Body of pancreas (tissue), 4 donors: ENCODE measurements at places on chromosomes 11 and 22. TPM values are rescaled to one million over a fixed set of nuclear protein-coding genes. Genes with fewer than 3 reads are reported as not detected.

- H3K4me3 ChIP-seq, result no peak overlapping the region
- no peak overlapping the region for H3K27ac ChIP-seq
- H3K4me1 ChIP-seq, result no peaks in the 10 kb centered on the region
- H3K27me3 ChIP-seq, result no peaks in the 10 kb centered on the region
- no peaks in the 10 kb centered on the region for H3K36me3 ChIP-seq
- DNase-seq, result no peak
Observed at GRCh38 chr11:104594228-104594958, 303.9 kb downstream of the CASP12 start.

DNA sequence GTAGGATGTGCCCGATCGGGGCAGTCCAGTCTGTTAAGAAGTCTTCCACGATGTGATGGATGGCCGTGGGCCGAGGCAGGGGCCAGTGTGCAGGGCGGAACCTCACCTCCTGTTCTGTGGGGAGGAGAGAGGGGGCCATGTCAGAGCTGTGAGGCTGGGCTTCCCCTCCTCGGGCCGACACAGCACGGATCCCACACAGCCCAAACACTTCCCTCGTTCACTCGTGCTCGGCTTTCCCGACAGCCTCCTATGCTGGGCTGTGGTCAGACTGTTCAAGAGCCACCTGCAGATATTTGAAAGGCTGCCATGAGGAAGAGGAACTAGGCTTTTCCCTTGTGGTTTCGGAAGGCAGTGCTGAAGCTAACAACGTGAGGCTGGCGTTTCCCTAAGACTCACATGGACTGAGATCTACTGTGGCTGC lies 12.3 kb upstream of the TXN2 start:
- H3K27ac ChIP-seq, result no peak overlapping the region
- H3K4me1 ChIP-seq, result no peaks in the 10 kb centered on the region
- no peak for DNase-seq
- H3K4me3 ChIP-seq, result no peak overlapping the region

Gene PTPRJ
- 10.9 TPM for total RNA-seq

DNA sequence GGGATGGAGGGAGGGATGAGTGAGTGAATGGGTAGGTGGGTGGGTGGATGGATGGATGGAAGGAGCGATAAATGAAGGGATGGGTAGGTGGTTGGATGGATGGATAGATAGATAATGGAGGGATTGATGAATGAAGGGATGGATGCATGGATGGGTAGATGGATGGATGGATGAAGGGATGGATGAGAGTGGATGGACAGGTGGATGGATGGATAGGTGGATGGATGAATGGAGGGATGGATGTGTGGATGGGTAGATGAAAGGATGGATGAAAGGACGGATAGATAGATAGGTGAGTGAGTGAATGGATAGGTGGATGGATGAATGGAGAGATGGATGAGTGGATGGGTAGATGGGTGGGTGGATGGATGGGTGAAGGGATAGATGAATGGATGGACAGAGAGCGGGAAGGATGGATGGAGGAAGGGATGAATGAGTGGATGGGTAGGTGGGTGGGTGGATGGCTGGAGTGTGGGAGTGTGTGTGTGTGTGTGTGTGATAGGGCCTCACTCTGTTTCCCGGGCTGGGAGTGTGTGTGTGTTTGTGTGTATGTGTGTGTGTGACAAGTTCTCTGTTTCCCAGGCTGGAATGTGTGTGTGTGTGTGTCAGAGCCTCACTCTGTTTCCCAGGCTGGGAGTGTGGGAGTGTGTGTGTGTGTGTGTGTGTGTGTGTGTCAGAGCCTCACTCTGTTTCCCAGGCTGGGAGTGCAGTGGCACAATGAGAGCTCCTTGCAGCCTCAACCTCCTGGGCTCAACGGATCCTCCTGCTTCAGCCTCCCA lies 2.1 kb upstream of the PRR33 start:
- no peak overlapping the region for H3K27ac ChIP-seq
- H3K27me3 ChIP-seq, result no peaks in the 10 kb centered on the region
- H3K4me1 ChIP-seq, result peaks cover 1% of the 10 kb centered on the region
- no peaks in the 10 kb centered on the region for H3K36me3 ChIP-seq

DNA sequence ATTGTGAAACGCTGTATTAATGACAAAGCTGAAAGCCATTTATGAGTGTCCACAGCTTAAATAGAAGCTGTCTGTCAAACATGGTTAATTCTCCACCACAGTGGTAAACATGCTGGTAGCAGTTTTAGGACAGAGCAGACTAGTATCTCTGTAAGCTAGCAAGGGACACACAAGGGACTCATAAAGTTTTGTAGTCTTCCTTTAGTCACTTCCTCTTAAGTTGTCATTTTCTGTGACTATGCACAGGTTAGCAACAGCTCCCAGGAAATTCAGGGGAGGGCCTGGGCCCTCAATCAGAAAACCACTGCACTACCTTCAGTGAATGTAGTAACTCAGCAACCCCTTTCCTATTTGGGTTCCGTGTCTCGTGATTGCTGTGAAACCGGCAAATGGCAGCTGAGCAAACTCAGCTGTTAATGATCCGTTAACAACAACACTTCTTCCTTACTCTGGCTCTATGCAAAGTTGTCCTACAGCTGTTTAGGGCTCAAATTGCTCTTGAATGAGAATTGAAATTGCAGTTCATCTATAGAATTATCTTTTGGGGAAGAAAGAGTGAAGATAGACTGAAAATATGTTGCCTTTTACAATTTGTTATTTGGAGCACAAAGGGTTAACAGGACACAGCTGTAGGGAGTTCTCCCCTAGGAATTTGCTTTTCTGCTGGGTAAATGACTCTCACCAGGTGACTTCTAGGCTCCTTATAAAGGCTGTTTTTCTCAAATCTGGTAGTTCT lies at the start of gene MMP26:
MMP26 (plus strand) TSS at position 731 of the 736 bp plus-strand sequence.
- no peaks in the 10 kb centered on the region for H3K36me3 ChIP-seq
- no peaks in the 10 kb centered on the region for H3K27me3 ChIP-seq
- H3K4me3 ChIP-seq, result no peak within 1 kb of the TSS

DNA sequence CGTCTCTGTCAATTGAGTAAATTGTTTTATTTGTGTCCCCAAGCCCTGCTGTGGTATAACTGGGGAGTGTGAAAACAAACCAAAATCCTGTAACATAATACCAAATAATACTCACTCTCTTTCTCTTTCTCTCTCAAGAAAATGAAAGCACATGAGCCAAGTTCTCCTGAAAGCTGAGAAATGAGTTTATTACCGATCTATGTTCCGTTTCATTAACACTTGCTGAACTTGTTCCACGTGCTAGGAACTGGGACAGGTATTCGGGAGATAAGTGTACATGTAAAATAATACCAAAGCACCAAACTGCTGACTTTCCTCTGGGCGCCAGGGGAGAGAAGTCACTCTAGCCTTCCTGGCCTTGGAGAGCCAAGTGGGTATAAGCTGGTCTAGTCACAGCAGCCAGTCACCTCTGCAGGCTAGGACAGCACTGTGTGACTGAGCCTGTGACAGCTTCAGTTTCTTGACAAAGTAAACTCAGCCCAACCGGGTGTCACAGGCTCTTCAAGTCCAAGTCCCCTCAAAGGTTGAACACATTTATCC lies 23.1 kb downstream of the CD6 start:
- DNase-seq, result no peak
- H3K36me3 ChIP-seq, result no peaks in the 10 kb centered on the region
- H3K27ac ChIP-seq, result no peak overlapping the region
- no peaks in the 10 kb centered on the region for H3K27me3 ChIP-seq

Gene RPS25
- 1,261 TPM for total RNA-seq

DNA sequence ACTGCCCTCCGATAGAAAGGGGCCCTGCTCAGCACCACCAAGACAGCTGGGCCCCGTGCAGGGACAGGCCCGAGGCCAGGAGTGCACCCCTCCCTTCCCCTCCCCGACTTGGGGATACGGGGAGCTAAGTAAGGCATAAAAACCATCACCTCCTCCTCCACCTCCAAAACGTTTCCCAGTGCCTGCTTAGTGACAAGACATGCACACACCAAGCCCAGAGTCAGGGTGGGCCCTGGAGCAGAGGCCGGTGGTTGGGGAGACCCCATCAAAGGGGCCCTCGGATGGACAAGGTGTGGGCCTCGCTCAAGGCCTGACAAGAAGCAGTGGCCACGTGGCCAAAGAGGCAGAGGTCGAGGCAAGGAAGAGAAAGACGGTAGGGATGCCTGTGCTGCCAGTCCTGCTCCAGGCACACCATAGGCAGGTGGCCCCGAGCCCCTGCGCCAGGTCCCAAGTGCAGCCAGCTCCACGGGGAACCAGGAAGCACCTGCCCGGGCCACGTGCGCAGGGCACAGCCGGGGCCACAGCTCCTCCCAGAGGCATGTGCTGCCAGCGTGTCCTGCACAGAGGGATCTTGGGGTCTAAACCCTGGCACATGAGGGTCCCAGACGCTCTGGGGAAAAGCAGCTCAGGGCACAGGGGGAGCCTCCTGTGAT lies 53.0 kb downstream of the BRD1 start:
- no peak for DNase-seq
- no peak overlapping the region for H3K4me3 ChIP-seq
- no peak overlapping the region for H3K27ac ChIP-seq
- no peaks in the 10 kb centered on the region for H3K27me3 ChIP-seq
- peaks cover 37% of the 10 kb centered on the region for H3K36me3 ChIP-seq

DNA sequence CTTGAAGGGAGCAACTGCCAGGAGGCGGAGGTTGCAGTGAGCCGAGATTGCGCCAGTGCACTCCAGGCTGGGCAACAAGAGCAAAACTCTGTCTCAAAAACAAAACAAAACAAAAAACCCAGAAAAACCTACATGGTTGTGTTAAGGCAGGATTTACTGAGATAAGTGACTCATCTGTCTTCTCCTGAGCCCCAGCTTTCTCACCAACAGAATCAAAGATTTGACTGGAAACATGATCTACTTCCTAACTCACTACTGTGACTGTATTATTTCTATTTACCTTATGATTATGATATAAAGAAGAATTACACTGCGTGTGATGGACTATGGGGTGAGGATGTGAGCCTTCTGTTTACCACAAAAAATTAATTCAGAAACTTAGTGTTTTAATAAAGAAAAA lies 21.8 kb downstream of the FAM118B start:
- DNase-seq, result no peak
- no peak overlapping the region for H3K4me3 ChIP-seq
- peaks cover 12% of the 10 kb centered on the region for H3K4me1 ChIP-seq
- H3K27ac ChIP-seq, result no peak overlapping the region
- H3K27me3 ChIP-seq, result no peaks in the 10 kb centered on the region

GRCh38 chr11:55697817-55698216 lies 35.8 kb downstream of the OR4C6 start:
- no peaks in the 10 kb centered on the region for H3K27me3 ChIP-seq
- no peaks in the 10 kb centered on the region for H3K4me1 ChIP-seq
- H3K4me3 ChIP-seq, result no peak overlapping the region
- H3K27ac ChIP-seq, result no peak overlapping the region

Gene SLC22A6
- total RNA-seq, result not detected

DNA sequence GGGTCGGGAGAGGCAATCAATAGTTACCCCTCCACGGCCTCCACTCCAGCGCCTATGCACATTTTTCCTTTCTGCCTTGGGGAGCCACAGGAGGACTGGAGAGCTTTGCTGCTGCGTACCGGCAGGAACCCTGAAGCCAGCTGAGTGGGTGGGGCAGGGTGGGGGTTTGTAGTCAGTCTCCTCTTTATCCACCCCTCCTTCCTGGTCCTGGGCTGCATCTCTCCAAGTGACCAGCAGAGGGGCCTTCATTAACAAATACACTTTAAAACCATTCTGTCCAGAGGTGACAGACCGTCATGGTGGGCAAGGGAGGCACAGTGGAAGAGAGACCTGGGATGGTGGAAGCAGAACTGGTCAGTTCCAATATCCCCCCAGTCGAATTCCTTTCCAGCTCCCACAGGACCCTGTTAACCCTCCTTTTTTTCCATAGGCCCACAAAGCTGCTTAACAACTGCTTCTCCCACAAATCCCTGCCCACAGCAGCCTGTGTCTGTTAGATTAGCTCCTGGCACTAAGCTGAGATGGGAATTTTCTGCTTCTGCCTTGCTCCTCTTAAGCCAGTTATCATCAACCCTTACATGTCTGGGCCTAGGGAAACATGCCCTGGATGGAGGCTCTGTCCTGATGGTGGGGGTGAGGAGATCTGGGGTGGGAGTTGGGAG lies 3.9 kb upstream of the ABCG4 start:
- H3K27ac ChIP-seq, result no peak overlapping the region
- peaks cover 10% of the 10 kb centered on the region for H3K27me3 ChIP-seq
- peaks cover 17% of the 10 kb centered on the region for H3K4me1 ChIP-seq
- peak; percentile 72 for DNase-seq

GRCh38 chr11:5043380-5043779 lies 2.9 kb upstream of the OR52J3 start:
- no peak overlapping the region for H3K27ac ChIP-seq
- H3K4me1 ChIP-seq, result no peaks in the 10 kb centered on the region
- H3K4me3 ChIP-seq, result no peak overlapping the region
- H3K27me3 ChIP-seq, result no peaks in the 10 kb centered on the region
- no peaks in the 10 kb centered on the region for H3K36me3 ChIP-seq

Gene C11orf97
- total RNA-seq, result not detected

Gene MS4A12
- total RNA-seq, result not detected

Gene FIBIN
- 10.5 TPM for total RNA-seq

Gene RRM1
- total RNA-seq, result 12.2 TPM

- peaks cover 34% of the 10 kb centered on the region for H3K4me1 ChIP-seq
- no peak overlapping the region for H3K4me3 ChIP-seq
- H3K27me3 ChIP-seq, result no peaks in the 10 kb centered on the region
- H3K36me3 ChIP-seq, result no peaks in the 10 kb centered on the region
- no peak for DNase-seq
Observed at GRCh38 chr11:3051196-3052108, 5.8 kb downstream of the CARS1 start.

Gene SLC22A25
- not detected for total RNA-seq

Gene RELA
- total RNA-seq, result 27.5 TPM

GRCh38 chr22:50105208-50106100 lies 15.6 kb downstream of the MOV10L1 start:
- no peak for DNase-seq
- H3K4me1 ChIP-seq, result no peaks in the 10 kb centered on the region
- no peak overlapping the region for H3K27ac ChIP-seq
- H3K27me3 ChIP-seq, result no peaks in the 10 kb centered on the region

GRCh38 chr11:30861064-30861463 lies 274.9 kb upstream of the MPPED2 start:
- H3K36me3 ChIP-seq, result no peaks in the 10 kb centered on the region
- no peak overlapping the region for H3K27ac ChIP-seq
- DNase-seq, result no peak
- H3K27me3 ChIP-seq, result no peaks in the 10 kb centered on the region
- no peaks in the 10 kb centered on the region for H3K4me1 ChIP-seq

DNA sequence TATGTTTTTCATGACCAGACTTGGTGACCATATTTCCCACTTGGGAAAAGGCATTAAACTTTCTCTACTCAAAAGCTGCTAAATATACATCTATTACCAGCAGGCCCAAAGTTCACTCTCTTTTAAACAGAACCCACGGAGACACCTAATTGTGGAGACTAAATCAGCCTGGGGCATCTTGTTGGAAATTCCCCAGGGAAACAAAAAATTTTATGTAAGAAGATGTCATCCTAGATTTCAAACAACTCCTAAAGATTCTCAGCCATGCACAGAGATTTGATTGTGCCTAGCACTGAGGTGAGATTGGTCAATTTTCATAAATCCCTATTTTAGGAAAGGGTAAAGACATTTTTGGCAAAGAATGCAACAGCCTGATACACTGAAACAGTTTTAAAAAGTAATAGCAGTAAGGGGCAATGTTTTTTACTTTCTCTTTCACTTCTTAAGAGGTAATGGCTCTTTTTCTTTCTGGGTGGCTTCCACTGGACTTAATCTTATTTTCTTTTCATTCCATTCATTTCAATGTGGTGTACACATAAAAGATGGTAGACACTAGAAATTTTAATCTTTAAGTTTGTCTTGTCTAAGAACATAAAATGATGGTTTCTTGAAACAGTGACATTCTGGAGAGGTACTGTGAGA lies 9.6 kb downstream of the OR52N2 start:
- no peaks in the 10 kb centered on the region for H3K36me3 ChIP-seq
- no peaks in the 10 kb centered on the region for H3K4me1 ChIP-seq
- no peak overlapping the region for H3K4me3 ChIP-seq
- H3K27me3 ChIP-seq, result no peaks in the 10 kb centered on the region
- no peak for DNase-seq

Gene MPZL2
- total RNA-seq, result 48.5 TPM

Gene SCUBE2
- 6.6 TPM for total RNA-seq
